DMS 273 treated with DMSO at 0.1 percent for 48 hours (cell line): ENCODE measurements at places on chromosomes 2 and 18.
A peak's percentile ranks its signal among the peaks of the same experiment; 100 is the strongest.

DNA sequence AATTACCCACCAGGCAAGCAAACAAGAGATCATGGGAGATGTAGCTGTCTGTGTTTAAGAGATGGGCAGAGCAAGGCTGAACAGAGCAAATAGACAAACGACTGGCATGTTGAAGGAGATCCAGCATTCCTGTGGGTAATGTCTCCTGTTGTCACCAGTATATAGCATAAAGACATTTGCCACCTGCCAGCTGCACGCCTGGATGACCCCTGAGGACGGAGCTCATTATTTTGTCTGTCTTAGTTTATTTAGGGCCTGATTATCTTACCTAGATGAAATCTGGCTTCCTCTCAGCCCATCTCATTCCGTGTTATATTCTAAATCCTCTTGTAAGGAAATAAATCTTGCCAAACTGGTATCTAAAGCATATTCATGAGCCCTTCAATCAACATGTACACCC is 510.3 kb upstream of the LINC00305 start:
- no peak for DNase-seq

DNA sequence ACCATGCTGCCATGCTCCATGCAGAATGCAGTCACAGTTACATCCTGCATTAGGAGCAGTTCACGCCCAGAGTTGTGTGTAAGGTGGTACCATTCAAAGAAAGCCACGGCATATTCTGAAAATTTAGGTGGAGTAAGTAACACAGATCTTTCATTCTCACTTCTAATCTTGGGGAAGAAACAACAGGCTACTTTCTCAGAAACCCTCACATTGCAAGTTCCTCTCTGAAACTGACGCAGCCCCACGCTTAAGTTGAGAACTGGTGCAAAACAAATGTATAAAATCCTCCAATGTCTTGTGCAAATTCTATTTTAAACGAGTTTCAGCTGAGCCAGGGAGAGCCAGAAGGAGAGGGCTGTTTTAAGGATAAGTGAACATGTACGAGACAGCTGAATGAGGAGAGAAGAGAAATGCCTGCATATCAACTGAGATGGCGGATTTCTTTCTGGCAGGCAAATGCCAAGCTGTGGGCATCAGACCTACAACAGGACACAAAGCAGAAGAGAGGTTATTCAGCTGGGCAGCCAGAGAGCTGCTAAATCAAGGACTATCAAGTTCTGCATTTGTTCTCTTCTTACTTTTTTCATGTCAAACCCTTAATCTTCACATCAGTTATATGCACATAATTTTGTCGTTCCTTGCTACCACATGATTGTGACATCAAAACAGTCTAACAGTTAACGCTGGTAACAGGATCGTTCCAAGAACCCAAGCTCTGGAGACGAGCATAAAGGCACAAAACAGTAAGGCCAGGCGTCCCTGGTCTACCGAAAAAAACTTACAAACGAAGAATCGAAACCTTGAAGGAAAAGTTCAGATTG is 6.4 kb downstream of the ARL4C start:
- no peak for DNase-seq

- no peak for DNase-seq
These were observed 121.2 kb upstream of the EPC2 start for GRCh38 chr2:148523315-148523714.

DNA sequence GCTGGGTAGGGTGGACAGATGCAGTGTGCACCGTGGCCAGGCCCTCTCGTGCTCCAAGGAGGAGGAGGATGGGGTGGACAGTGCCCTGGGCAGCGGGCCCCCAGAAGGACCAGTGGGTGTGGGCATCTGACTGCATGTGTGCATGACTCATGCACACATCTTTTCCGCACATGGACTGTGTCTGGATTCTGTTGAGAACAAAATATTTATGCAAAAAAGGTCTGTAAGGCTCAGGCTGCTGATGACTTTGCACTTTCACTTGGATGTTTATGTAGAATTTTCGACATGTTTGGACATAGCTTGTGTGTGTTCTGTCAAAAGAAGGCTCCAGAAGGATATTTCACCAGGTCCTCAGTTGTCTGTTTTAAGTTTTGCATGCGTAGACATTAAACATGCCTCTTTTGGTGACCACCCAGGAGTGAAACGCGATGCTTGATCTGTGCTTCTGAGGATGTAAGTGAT is 45.6 kb downstream of the MTCL1 start:
- DNase-seq, result no peak

GRCh38 chr2:221075203-221075602 is 496.9 kb downstream of the EPHA4 start:
- DNase-seq, result no peak

DNA sequence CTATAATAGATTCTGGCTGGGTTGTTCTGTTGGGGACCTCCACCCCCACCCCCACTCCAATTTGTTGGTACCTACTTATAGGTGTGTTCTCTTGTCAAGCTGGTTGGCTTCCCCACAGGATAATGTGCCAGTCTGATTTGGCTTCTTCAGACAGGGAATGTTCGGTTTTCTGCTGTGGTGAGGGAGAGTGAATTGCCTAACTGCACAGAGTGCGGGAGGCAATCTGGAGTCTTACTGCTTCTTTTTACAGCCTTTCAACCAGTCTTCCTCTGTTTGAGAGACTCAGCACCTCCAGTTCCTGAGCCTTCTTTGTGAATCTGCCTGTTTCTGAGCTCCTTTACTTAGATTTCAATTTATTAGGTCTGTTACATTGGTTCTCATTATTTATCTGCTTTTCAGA is 27.4 kb upstream of the SNORC start:
- no peak for DNase-seq

GRCh38 chr2:62501069-62501468 is 4.9 kb downstream of the TMEM17 start:
- DNase-seq, result no peak

GRCh38 chr2:233821709-233822100 is 32.6 kb downstream of the HJURP start:
- no peak for DNase-seq

GRCh38 chr2:29013057-29013780 is 32.1 kb downstream of the TOGARAM2 start:
- DNase-seq, result no peak

GRCh38 chr2:9462886-9463697 is 11.3 kb upstream of the IAH1 start:
- DNase-seq, result peak; percentile 6

DNA sequence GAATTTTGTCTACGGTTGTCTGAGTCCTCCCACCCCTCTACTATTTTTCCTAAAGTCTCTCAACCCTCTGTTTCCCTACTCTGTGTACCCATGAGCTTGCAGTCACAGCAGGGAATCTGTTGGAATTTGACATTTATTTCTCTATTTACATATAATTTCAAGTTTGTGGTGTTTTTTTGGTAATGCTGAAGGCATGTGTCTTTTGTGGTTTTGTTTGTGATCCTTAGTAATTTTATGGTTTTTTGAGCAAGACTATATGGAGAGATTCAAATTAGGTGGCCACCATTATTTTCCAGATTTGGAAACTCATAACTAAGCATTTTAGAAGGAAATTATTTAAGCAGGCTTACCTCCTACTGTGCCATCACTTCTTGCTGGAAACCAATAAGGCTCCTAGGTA is 27.2 kb upstream of the FBLN7 start:
- no peak for DNase-seq

GRCh38 chr2:28432362-28432761 is 39.7 kb downstream of the FOSL2 start:
- no peak for DNase-seq

DNA sequence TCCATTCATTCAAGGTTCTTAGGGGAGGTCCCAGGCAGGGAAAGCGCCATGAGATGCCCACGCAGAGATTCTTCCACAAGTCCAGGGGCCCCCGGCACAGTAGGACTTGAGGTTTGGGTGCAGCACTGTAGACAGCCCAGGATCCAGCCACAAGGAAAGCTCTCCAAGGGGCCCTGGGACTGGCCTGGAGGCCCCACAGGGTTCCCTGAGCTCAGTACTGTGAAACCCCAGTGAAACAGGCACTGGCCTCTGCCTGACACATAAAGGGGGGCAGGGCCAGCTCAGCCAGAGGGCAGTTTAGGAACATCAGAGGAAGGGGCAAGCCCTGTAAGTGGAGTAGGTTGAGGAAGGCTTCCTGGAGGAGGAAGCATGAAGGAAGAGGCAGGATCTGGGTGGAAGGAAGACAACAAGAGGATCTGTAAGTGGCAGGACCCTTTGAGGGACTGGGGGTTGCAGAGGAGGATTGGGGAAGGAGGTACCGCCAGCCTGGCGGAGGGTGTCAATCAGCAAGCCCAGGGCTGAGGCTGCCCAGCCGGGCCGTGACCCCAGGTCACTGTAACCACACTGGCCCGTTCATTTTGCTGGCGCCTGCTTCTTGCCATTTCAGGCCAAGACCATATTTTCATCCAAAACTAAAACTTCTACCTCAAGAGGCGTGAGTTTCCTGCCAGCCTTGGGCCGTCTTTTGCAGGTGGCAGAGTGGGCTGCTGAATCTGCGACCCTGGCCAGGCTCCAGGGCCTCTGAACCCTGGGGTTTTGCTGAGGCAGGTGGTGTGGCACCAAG is 175.2 kb downstream of the SMAD7 start:
- no peak for DNase-seq

DNA sequence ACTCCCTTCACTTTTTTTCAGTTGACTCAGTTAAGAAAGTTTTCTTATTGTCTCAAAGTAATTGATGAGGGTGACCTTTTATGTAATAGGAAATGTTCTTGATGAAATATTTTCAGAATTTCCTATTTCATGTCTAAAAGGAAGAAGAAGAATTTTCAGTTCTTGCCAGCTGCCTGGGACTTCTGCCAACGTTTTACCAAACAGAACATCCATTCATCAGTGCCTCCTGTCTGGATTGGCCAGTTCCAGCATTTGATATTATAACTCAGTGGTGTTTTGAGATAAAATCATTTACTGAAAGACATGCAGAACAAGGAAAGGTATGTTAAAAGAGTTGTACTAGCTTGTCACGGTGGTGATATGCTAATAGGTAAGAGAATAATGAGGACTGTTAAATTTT is 104.7 kb upstream of the MYO3B start:
- DNase-seq, result no peak

DNA sequence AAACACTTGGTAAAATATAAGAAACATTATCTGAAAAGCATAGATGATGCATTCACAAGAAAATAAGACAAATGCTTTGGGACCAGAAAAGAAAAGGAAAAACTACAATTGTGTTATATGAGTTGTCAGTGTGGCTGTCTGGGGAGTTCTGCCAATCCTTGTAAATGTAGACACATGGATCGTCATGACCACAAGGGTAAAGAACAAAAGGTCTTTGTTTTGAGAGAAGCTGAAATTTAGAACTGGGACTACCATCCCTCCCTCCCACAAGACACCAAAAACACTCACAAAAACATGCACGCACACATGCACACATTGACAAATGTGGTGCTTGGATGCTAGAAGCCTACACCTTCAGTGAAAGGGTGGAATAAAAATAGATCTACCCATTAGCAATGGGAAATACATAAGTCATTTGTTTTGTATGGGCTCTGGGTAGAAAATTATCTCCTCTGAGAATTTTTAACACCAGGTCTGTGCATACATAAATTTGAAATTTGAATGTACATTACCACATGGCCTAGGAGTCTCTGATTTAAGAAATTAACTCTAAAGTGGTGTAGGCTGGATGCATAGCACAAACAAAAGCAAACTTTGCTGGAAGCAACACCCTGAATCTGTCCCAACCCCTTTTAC is 266.2 kb upstream of the SLC39A10 start:
- DNase-seq, result no peak

DNA sequence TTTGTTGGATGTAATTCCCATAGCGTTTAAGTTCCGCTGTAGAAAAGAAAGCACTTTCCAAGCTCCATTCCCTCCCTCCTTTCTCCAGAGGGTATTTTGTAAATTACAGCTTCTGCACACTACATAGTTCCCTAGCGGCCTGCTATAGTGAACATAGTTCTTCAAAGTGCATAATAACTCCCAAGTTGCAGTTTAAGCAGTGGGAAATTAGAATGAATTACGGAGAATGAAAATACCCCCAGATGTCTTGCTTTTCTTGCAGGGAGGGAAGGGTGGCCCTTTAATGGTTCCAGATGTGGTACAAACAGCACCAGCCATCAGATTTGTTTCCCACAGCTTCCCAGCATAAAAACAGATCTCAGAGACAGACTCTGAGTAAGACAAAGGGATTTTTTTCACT is 893.9 kb downstream of the SUCLG1 start:
- no peak for DNase-seq

DNA sequence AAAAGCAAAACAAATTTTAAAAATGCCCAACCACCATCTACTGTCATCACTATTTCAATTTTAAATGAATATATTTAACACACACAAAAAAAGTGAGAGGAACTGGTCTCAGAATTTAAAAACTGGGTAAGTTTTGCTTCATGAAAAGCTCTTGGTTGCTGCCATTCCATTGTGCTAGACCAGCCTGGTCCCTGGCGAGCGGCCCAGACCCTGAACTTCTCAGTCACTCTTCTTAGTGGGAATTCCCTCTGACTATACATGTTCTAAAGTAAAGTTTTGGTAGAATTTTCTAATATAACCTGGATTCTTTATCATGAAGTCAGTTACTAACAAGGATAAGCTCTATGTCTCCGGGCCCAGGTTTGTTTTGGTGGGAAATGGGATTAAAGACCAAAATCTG is 34.8 kb upstream of the TMEM177 start:
- no peak for DNase-seq

GRCh38 chr18:62576845-62577512 is 54.2 kb downstream of the ZCCHC2 start:
- no peak for DNase-seq

DNA sequence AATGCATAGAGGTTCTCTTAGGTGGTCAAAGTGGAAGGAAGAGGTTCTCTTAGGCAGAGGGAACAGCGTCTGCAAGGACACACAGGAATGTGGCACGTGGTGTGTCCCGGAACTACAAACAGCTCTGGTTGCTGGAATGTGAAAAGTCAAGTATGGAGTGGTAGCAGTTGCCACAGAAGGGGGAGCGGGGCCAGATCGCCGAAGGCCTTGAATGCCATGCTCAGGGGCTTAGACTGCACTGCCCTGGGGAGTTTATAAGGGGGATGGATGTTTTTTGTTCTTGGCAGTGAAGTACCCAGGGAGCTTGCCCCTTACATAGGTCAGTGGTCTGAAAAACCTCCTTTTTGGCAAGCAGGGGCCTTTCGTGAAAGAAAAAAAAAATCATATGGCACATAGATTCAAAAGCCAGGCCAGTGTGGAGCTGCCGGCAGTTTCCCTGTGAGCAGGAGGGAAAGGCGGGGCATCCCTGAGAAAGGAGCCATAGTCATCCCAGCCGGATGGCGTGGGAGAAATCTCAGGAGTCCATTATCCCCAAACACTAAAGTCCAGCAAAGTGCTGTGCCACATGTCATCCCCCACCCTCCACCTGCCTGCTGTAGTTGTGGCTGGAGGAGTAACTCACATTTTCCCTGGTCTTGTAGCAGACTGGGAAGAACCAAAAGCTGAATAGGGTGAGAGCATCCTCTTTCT is 45.4 kb downstream of the GORASP2 start:
- DNase-seq, result no peak

- no peak for DNase-seq
These were observed 26.5 kb upstream of the PIK3C3 start for GRCh38 chr18:41928581-41928980.

GRCh38 chr2:37544591-37545031 is 126.8 kb downstream of the CDC42EP3 start:
- no peak for DNase-seq

- no peak for DNase-seq
These were observed 743 bp downstream of the HADHA start for GRCh38 chr2:26243470-26244308.
